Anterior cingulate cortex (tissue), 58 donors: ENCODE measurements at places on chromosomes 16 and 17.

GRCh38 chr17:81533339-81534141 lies 5.4 kb downstream of the FSCN2 start:
- no peak for DNase-seq

GRCh38 chr16:55497558-55497957 lies 11.3 kb upstream of the LPCAT2 start:
- DNase-seq: no peak

DNA sequence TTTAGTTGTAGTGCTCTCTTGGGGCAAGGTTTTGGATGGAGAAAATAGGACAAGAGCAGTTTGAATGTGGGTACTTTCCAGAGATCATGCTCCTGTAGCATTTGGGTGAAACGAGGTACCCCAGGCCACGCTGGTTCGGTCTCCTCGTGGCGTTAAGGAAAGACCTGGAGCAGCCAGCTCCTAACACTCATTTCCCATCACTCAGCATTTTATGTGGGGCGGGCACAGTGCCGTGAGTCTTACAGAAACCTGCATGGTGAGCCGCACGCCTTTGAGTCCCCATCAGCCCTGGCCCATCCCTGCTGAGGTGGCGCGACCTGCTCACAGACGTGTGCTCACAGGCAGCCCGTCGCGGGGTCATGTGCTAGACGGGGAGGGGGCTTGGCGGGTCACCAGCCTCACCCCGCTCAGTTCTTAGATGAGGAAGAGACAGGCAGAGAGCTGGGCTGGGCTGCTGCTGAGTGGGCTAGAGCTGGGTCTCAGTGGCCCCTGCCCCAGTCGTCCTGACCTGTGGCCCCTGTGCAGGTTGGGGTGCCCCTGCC lies 37.3 kb downstream of the TBCD start:
- no peak for DNase-seq

GRCh38 chr16:52652033-52652432 lies 105.1 kb upstream of the TOX3 start:
- no peak for DNase-seq

DNA sequence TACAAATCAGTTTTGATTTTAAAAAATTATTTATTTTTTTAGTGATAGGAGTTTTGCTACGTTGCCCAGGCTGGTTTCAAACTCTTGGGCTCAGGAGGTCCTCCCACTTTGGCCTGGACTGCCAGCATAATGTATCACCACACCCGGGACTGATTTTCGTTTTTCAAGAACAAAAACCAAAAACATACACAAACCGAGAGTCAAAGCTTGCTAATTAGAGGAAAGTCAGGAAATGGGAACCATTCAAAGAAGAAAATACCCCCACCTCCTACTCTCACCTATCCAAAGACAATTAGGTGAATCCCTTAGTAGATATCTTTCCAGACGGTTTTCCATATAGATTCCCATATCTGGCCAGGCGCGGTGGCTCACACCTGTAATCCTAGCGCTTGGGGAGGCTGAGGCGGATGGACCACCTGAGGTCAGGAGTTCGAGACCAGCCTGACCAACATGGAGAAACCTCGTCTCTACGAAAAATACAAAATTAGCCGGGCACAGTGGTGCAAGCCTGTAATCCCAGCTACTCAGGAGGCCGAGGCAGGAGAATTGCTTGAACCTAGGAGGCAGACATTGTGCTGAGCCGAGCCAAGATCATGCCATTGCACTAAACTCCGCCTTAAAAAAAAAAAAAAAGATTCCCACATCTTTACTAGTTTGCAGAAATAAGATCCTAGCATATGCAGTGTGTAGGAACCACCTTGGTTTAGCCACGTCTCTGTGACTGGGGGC lies 883 bp upstream of the SPN start:
- DNase-seq: no peak

DNA sequence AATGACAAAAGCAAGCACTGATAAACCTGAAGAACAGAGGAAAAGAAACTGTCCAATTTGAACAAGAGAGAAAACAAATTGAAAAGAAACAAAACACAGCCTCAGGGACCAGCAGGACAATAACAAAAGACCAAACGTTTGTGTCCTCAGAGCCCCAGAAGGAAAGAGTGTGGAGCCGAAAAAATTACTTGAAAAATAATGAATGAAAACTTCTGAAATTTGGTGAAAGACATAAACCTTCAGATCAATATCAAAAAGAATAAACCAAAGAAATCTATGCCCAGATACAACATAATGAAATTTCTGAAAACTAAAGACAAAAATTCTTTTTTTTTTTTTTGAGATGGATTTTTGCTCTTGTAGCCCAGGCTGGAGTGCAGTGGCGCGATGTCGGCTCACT lies 45.6 kb downstream of the CCDC57 start:
- DNase-seq: no peak

- no peak for DNase-seq
Observed at GRCh38 chr16:84640145-84640544, 8.2 kb upstream of the KLHL36 start.

DNA sequence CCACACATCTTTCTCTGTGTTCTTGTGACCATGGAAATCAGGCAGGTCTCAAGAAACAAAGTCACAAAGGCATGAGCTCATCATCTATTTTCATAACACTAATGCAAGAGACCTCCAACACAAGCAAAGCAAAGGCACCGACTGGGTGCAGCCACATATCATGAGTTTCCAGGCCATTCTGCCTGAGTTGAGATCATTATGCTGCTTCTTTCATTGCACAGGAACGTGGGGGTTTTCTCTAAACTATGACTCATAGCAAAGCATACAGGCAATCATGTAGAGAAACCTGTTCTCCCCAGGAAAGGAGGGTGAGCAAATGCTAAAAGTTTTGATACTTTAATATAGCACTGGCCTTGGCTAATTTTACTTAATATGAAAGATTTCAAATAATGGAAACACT lies 60.7 kb downstream of the GRIN2A start:
- DNase-seq: no peak

DNA sequence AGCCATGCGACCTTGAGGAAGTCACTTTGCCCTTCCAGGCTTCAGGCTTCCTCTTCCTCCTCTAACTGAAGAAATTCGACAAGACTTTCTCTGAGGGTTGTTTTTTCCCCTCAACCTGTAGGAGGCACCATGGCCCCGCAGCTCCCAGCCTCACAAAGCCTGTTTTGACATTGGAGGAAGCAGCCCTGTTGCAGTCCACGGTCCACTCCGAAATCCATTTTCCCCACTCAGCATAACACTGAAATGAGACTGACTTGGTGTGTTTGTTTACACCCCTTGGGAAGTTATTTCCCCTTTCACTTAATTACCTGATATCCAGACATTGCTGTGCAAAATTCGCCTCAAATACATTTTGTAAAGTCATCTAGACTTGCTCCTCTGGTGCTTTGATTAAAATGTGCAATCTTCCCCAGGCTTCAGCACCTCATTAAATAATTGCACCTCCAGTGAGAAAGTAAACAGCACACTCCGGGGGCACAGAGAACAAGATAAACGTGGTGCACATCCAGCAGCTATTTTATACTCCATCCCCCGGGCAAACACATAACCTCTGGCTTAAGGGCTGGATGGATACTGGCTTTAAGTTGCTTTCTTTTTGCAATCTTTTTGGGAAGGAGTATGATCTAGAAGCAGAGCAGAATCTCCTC lies 41.4 kb upstream of the PIRT start:
- DNase-seq: peak; percentile 12

GRCh38 chr17:5352681-5353289 lies 66.7 kb downstream of the NUP88 start:
- DNase-seq: no peak

- DNase-seq: no peak
Observed at GRCh38 chr16:49855822-49856671, at the start of gene ZNF423. Gene ZNF423, minus strand, starts transcription at chr16:49856112. Its CDS starts 338 bp downstream, at chr16:49855774.

- no peak for DNase-seq
Observed at GRCh38 chr17:58334661-58335060, 6.1 kb upstream of the TSPOAP1 start.

DNA sequence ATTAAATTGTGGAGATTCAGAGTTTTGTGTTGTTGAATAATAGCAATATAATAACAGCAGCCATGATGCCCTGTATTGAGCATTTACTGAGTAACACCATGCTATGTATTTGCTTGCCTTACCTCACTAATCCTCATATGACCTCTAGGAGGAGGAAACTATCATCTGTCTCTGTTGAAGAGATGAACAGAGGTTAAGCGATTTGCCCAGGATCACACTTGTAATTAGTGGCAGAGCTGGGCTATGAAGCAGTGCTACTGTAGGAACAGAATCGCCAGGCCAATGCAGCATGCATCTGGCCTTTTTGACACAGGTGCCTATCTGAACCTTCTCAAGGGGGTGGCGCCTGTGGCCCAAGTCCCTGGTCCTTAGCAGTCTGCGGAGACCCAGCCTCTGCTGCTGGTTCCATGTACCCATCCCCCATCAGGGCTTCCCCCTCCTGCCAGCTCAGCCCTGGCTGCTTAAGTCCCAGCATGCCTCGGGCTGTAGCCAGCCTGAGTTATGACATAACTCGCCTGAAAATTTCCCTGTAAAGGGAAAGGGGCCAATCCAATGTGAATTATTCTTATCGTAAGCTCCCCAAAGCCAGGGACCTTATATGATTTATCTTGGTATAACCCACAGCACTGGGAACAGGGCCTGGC lies 50.4 kb upstream of the HS3ST2 start:
- DNase-seq: no peak

DNA sequence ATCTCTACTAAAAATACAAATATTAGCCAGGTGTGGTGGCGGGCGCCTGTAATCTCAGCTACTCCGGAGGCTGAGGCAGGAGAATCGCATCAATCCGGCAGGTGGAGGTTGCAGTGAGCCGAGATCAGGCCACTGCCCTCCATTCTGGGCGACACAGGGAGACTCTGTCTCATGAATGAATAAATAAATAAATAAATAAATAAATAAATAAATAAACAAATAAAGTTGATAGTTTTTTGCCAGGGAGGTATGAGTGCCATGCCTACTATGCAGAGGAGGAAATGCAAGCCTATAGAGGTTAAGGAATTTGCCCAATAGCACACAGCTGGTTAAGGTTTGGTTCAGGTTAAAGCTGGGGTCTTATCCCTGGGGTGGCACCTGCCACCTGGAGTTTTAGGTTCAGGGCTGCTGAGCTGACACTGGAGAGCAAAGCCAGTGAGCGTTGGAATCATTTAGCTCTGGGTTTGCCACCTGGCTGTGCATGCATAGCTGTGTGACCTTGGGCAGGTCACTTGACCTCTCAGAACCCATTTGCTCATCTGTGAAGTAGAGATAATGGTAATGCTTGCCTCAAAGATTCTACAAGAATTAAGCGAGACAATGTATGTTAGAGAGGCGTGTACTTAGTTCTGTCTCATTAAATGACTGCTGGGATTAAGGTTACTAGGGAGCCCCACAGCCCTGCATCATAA lies 1.2 kb downstream of the OTOA start:
- no peak for DNase-seq
